AG08395 (cell line): ENCODE measurements at places on chromosomes 1 and 21.

DNA sequence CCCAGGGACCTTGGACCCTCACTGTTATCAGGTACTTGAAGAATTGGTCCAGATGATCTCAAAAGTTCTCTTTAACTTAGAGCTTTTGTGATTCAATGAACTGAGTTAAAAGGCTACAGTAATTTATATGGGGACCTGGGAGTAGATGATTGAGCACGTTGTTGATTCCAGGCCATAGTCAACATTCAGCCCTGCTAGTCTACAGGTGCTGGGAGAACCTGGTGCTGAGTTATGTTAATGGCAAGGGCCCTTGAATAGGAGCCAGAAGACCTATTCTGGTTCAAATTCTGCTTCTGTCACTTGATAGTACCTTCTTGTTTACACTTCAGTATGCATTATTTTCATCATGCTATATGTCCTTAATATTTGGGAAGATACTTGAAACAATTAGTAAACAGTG is 11.2 kb downstream of the DYRK3 start:
- no peak for DNase-seq

DNA sequence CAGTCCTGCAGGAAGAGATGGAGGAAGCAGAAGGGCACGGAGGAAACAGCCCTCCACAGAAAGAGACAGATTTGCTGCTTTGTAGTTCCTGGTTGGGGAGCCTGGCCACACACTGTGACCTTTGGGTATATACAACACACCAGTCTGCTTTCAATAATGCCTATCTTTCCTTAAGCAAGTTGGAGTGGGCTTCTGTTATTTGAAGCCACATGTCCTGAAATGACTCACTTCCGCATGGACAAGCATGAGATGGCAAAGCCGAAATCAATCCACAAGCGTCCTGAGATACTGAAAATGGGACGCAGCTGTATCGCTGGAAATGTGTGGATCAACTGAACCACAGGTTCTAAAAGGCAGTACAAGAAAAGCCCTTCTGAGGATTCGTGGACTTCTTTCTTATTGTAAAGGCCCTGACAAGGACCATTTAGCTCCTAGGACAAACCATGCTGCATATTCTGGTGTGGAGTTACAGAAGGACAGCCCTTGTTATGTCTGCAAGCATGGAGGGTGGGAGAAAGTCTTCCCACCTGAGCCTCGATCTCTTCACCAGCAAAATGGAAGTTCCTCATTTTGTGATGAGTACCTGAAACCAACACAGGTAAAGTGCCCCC is 22.7 kb upstream of the FHAD1 start:
- no peak for DNase-seq

- DNase-seq, result peak; percentile 63
These were observed 33.9 kb downstream of the ETS2 start for GRCh38 chr21:38839328-38840286.

DNA sequence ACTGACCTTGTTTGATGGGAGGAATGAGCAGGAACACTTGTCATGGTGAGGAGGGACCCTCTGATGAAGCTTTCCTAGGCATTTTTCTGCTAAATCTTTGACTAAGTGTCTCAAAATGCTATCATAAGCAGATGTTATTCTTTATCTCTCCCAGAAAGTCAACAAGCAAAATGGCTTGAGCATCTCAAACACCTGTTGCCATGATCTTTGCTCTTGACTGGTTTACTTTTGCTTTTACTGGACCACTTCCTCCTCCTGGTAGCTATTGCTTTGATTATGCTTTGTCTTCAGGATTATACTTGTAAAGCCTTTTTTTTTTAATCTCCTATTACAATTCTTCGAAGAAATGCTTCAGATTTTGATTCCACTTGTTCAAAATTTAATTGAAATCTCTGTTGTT is 157.4 kb downstream of the GPR52 start:
- no peak for DNase-seq

DNA sequence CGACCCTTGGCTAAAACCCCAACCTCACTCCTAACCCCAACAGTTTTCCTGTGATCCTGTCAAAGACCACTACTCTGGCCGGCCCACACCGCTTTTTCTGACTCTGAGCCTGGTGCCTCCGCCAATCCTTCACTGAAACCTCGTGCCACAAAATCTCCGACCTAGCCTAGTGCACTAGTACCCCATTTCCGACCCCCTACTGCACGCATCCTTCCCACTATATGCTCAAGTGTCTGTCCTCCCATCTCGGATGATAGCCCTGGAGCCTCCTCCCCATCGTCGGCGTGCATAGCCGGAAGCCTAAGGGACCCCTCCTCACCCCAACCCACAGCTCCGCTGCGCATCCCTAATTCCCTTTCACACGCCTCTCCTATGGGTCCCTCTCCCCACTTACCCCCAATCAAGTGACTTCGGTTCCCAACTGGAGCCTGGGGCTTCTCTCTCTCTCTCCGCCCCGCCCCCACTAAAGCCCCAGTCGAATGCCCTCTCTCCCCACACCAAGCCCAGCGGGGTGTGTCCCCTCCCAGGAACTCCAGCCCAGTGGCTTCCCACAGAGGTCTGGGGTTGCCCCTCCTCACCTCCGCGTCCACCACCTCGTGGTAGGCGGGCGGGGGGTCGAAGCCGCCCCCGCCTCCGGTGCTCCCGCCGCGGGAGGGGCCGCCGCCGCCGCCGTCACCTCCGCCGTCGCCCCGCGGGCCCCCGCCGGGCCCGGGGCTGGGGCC is 791 bp downstream of the USP24 start:
- DNase-seq, result no peak

DNA sequence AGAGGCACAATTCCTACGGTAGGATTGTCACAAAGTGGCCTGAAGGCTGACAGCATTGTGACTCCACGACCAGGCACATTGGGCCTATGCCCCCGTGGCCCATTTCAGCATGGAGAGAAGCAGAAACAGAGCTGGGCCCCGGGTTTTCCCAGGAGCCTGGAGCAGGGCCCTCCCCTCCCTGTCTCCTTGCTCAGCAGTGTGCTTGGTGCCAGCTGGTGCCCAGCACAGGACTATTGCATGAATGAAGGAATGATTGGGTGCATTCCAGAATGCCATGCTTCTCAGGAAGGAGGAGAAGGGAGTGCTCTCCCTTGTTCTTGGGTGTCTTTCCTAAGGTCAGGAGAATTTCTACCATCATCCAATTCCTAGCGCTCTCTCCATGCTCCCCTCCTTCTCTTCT is 33.7 kb downstream of the IER5 start:
- DNase-seq, result no peak

DNA sequence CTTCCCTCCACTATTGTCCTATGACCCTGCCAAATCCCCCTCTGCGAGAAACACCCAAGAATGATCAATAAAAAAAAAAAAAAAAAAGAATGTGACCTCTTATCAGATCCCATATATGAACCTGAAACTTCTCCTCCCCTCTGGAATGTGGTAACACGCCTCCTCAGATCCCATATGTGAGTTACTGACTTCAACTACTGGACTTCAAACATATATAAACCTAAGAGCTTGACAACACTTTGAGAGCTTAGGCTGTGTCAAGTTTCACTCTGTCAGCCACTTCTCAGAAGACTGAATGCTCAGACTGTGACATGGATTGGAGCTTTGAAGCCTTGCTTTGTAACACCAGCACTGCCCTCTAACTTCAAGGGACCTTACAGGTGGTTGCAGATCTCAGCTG is 148.4 kb downstream of the COP1 start:
- no peak for DNase-seq

DNA sequence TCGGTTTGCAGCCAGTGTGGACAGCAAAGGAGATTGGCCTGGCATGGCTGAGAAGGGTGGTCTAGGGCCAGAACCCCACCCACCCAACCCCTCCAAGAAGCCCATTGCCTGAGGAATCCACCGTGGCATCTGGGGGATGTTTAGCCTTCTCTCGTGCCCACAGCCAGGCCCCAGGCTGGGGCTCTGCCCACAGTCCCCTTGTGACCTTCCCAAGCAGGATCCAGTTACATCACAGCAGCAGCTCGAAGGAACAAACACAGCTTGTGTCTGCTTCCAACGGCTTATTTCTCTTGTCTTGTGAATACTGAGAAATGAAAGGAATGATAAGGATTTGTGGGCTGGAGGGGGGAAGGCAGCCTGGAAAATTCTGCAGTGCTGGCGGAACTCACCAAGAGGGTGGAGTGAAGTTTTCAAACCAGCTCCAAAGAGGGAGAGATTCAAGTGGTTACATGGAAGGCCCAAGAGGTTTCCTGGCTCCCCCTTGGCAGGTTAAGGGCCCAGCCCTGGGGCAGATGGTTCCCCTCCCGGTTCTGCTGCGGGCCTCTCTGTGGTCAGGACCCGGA is 61.6 kb downstream of the DHRS3 start:
- DNase-seq, result peak; percentile 90

- DNase-seq, result no peak
These were observed 50.6 kb downstream of the FAAP20 start for GRCh38 chr1:2143814-2144500.

DNA sequence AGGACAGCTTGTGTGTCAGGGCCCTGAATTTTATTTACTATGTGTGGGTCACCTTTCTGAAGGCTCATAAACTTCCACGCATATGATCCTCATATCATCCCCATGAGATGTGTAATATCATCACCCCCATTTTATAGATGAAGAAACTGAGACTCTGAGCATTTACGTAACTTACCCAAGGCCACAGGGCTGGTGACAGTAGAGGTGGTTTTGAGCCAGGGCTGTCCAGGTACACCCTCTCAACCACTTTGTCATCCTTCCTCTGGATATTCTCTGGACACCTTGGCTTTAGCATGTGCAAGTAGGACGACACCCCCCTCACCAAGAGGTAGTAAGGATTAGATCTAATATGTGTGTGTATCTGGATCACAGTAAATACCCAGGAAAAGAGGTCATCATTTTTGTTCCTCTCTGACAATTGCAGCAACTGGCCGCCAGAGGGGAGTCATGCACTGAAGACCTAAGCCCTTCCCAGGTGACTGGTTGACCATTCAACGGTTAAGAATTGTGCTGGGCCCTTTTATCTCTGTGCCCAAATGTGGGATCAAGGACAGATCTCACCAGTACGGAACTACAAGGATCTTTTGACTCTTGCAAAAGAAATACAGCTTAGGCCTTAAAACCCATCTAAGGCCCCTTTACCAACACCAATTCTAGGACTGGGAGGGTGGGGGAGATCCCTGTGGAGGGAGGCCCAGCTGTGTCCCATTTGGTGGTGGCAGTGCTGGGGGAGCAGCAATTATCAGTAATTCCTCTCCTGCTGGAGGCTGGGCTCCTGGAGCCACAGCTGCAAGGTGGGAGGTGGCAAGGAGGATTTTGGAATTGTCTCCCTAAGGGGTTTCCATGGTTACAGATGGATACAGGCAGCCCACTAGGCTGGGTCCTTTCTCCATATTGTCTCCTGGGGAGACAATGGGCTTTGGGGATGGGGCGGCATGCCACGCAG is 13.7 kb upstream of the E2F2 start:
- DNase-seq, result peak; percentile 81

- no peak for DNase-seq
These were observed 124.0 kb upstream of the SLC45A1 start for GRCh38 chr1:8193840-8194406.

DNA sequence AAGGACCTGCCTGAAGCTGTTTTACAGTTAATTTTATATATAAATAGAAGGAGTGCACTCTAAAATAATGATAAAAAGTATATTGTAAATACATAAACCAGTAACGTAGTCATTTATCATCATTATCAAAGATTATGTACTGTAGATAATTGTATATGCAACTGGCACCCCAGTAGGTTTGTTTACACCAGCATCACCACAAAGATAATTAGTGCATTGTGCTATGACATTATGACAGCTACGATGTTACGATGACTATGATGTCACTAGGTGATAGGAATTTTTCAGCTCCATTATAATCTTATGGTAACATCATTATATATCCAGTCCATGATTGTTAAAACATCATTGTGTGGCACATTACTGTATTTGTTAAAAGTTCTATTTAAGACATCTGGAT is 185.2 kb downstream of the LBR start:
- no peak for DNase-seq

DNA sequence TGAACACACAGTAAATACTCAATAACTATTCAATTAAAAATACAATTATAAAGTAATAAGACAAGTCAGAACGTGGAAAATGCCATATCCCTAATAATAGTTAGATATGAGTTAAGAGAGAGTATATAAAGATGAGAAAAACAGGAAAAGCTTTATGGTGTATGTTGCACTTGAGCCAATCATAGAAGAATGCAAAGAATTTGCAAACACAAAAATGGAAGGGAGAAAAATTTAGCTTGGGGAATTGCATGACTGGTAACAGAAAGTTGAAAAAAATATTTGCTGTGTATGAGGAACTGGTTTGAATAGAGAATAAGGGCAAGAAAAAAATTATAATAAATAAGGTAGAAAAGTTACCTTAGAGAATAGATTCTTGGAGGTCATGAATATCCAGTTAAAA is 739.6 kb upstream of the CXADR start:
- DNase-seq, result peak; percentile 27

GRCh38 chr1:221630236-221630635 is 111.7 kb downstream of the DUSP10 start:
- DNase-seq, result no peak

DNA sequence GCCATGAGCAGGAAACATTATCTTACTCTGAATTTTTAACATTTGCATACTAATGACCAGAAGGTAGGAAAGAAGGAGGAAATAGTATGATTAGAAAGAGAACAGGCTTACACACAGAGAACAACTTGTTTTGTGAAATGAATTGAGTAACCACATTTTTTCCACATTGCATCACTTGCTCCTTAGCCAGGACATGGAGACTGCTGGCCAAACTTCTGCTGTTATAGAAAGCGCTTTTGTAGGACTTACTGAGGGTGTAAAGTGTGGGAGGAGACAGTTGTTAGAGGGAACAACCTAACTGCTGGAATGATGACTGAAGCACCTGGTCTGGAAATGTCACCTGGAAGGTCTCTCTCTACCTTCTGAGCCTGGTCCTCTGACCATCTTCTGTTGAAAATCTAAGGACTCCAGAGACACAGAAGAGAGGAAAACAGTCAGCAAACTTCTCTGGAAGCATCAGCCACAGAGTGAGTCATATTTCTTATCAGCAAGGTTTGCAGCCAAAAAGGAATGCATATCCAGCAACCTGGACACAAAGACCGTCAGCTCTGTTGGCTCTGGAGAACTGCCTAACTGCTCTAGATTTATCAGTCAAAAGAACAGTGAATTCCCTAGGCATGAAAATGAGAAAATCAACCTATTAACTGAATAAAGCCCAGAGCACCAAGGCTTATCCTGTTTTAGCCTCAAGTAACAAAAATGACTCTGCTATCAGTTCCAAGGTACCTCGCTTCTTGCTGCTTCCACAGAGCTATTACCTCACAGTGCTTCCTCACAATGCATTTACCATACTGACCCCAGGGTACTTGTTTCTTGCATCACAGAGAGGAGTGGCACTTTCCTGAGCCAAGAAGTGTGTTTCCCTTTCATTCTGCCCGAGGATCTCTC is 88.0 kb upstream of the SLFNL1 start:
- peak; percentile 81 for DNase-seq
